ENCODE measurements at places on chromosomes 3 and 15.

- no peak for DNase-seq
Measured at GRCh38 chr3:117052395-117052794, 342.8 kb downstream of the TUSC7 start.

- DNase-seq = no peak
Measured at GRCh38 chr3:133955892-133956291, 60.2 kb upstream of the RAB6B start.

- no peak for DNase-seq
Measured at GRCh38 chr3:158368271-158368670, 202.7 kb upstream of the MLF1 start.

DNA sequence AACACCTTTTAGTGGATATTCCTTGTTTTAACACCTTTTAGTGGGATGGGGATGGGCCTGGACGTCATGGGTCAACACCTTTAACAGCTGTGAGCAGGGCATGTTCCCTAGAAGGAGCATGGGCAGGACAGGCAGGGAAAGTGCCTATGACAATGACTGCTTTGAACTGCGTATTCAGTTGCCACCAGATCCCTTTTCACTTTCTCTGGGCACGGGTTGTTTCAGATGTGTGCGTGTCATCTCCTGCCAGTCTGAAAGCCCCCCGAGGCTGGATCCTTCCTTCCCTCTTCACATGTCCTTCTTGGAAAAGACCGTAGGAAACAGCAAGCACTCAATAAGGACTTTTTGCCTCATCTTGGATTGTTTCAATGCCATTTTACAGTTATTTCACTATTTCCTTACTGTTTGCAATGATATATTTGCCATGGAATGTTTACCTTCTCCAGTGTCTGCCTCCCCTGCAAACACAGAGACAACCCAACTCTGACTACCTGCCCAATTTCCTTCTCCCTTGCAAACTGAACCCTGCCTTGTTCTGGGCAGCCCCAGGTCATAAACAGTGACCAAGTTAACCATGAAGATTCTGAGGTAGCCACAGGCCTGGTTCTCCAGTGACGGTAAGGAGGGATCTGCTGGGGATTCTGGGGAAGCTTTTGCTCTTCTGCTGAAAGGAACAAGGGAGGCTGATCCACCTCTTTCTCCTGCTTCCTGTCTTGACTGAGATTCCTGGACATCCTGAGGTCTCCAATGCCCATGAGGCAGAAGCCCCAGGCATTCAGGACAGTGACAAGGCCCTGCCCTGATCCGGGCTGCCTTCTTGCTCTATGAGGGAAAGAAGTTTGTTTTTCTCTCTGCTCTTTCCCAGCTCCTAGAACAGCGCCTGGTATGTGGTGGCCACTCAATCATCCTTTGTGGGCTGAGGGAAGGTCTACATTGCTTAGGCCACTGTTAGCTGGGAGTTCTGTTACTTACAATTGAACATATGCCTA, 51.8 kb downstream of the NOX5 start:
- no peak for DNase-seq

DNA sequence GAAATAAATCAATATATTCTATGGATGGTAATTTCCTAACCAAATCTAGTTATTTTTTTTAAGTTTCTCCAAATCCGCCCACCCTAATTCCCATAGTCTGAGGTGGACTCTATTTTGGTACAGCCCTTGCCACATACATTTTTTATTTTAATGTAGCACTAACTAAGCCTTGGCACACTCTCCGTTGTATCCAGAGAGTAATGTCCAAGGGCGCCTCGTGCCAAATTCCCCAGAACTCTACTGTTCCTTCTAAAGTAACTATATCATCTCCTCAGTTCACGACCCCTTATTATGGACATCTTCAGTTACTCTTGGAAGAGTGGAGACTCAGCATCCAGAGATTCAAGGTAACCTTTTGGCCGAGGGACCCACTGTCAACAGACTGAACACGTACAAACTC, 1.3 kb downstream of the VGLL3 start:
- DNase-seq = no peak

DNA sequence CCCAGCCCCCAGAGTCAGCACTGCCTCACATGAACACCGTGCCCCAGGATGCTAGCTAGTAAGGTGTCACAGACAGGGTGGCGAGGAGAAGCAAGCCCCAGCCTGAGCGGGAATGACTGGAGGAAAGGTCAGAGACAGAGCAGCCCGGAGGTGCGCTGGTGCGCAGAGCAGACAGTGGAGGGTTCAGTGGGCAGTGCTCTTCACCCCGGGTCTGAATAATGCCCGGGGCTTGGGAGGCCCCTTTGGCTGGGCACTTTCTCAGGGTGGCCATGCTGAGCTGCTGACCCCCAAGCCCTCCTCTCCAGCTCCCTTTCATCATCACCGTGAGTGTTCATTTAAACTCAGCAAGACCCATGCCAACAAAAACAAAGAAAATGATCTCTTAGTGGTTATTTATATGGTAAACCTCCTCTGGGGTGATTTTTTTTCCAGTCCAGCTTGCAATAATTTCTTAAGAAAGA, 110.8 kb downstream of the VGLL4 start:
- no peak for DNase-seq

GRCh38 chr15:57146506-57147201, 228.2 kb downstream of the TCF12 start:
- peak; percentile 2 for DNase-seq

GRCh38 chr15:42088801-42089640, 5.3 kb downstream of the PLA2G4D start:
- no peak for DNase-seq

DNA sequence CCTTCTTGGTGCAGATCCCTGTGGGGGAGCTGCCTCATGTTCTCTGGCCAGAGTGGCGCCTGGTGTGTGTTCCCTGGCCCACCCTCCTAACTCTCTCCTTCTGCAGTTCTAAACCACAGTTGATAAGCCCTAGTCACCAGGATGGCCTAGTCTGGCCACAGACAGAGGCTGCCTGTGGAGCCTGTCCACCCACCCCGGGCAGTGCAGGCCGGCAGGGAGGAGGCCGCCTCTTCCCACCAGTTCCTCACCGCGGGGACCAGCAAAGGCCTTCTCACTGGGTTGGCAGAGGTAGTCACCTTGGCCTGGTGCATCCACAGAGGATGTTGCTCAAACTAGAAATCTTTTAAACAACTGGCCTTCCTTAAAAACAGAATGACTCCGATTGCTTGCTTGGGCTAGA, 276.4 kb upstream of the TTC14 start:
- no peak for DNase-seq

DNA sequence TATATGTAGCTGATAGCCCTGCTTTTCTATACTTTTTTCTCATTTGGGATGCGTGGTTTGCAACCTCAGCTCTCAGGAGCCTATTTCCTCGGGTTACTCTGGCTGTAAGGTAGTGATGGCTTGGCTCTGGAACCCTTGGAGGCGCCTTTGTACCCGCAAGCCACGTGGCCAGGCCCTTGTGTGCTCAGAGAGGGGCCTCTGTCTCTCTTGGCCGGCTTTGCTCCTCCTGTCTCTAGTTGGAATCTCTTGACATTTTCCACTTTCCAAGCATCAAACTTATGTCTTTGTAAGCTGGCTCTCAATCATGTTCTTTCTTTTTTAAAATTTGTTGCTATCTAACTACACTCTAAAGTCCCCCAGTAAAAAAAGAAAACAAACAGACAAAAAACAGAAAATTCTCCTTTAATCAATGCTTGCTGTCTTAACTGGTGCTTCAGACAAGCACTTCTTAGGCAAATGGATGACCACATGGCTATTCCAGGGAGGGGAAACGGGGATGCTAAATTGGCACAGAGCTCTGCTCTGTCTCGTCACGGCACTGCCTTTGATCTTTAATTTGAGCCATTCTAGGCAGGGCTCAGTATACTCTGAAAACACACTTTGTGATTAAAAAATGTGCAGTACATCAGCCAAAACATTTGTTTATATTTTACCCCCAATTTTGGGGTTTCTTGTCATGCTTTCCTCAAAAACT, 180.4 kb upstream of the NR2E3 start:
- no peak for DNase-seq

GRCh38 chr3:101069901-101070798, 76.9 kb upstream of the ABI3BP start:
- peak; percentile 23 for DNase-seq

DNA sequence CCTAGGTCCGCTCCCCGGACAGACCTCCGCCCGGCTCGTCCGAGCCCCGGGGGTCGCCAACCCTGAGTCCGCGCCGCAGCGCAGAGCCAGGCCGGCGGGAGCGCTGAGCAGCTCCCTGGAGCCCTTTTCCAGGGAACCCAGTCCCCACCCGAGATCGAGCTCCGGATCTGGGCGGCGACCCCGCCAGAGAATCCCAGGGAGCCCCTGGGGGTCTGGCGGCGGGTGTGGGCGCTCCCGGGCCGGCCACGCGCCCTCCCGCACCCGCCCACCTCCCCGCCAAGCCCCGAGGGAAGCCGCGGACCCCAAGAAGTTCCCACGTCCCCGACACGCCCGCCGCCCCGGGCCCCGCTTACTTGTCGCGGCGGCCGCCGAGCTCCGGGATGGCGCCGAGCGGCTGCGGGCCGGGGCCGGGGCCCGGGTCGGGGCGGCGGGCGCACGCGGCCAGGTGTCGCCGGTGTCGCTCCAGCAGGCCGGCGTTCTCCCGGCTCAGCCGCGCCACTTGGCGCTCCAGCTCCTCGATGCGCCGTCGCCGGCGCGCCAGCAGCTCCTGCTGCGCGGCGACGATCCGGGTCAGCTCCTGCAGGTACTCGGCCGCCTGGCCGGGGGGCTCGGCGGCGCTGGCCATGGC, 137.7 kb downstream of the NUP210 start:
- no peak for DNase-seq

- DNase-seq = no peak
Measured at GRCh38 chr3:154188846-154189245, 67.7 kb downstream of the ARHGEF26 start.

GRCh38 chr3:44510000-44510368, 32.5 kb upstream of the ZNF445 start:
- no peak for DNase-seq

GRCh38 chr3:155149494-155149893, 69.4 kb downstream of the MME start:
- DNase-seq = no peak

DNA sequence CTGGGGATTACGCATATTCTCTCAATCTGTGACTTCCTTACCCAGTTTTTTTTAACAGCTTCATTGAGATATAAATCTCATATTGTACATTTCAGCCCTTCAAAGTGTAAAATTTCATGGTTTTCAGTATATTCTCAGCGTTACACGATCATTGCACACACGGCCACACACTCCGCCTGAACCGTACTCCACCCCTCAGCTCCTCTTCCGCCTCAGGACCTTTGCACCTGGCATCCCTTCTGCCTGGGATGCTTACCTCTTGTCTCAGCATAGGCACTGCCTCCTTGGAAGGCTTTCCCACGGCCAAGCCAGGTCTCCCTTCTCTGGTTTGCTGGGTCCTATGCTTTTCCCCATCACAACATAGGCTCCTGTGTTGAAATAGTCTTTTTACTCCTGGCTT, 57.4 kb upstream of the NR2C2 start:
- DNase-seq = no peak

DNA sequence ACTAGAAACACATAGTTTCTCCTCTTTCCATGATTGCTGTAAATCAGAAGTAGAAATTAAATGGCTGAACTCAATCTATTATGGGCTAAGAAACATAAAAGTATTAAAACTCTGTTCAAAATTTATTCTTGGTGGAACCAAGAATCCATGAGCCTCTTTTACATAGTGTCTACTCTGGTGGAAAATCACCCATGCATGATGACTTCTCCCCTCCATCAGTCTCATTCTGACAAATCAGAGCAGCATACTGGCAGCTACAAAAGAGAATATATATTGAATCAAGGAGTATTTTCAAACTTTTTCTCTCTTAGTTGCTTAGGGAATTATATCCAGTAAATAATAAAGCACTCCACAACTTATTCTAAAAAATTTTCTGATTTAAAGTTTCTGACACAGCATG, 536.9 kb upstream of the CCDC54 start:
- DNase-seq = no peak

- DNase-seq = no peak
Measured at GRCh38 chr3:152073267-152073666, 195.5 kb upstream of the MBNL1 start.

- DNase-seq = no peak
Measured at GRCh38 chr3:11009898-11010297, 17.4 kb downstream of the SLC6A1 start.

- DNase-seq = no peak
Measured at GRCh38 chr3:188830893-188831292, 340.9 kb upstream of the TPRG1 start.

GRCh38 chr3:36707623-36708409, 56.5 kb downstream of the DCLK3 start:
- no peak for DNase-seq

- no peak for DNase-seq
Measured at GRCh38 chr3:123262226-123262625, 60.5 kb downstream of the SEC22A start.

- no peak for DNase-seq
Measured at GRCh38 chr3:184183679-184184078, 2.3 kb upstream of the ABCF3 start.

- no peak for DNase-seq
Measured at GRCh38 chr3:43353923-43354670, 67.8 kb downstream of the SNRK start.

GRCh38 chr3:86793786-86794185, 197.2 kb downstream of the VGLL3 start:
- no peak for DNase-seq

GRCh38 chr15:44397869-44398268, 29.6 kb upstream of the CTDSPL2 start:
- no peak for DNase-seq

GRCh38 chr15:90038632-90039095, 37.5 kb downstream of the ZNF710 start:
- no peak for DNase-seq

DNA sequence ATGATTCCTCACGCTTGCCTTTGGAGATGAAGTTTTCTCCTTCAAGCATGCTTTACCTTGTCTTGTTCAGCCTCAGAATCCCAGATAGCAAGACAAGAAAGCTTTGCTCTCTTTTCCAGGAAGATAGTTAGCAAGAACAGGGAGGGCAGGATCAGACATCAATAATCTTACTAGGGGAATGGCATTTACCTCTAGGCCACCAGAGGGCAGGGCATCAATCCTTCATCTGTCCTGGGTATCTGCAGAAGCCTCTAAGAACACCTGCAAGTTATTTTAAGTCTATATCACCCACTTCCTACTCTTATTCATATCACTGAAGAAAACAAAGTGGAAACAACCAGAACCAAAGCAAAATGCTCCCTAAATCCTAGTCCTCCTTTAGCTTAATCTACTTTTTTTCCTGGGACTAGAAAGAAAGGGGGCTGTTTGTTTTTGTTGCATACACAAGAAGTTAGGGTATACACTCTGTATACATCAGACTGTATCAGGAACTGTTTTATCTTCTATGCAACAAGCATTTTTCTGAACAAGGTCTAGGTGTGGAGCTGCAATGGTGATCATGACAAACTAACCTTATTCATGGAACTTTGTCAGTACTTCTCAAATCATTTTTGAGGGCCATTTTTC, 862.5 kb downstream of the CADM2 start:
- DNase-seq = no peak
